ENCODE measurements at places on chromosomes 4 and X.

- DNase-seq, result no peak
These were observed 7.3 kb upstream of the AR start for GRCh38 chrX:67536564-67536963.

- no peak for DNase-seq
These were observed 14.6 kb downstream of the SLITRK4 start for GRCh38 chrX:143621276-143621675.

GRCh38 chr4:14897217-14897616, 105.1 kb upstream of the CPEB2 start:
- DNase-seq, result no peak

DNA sequence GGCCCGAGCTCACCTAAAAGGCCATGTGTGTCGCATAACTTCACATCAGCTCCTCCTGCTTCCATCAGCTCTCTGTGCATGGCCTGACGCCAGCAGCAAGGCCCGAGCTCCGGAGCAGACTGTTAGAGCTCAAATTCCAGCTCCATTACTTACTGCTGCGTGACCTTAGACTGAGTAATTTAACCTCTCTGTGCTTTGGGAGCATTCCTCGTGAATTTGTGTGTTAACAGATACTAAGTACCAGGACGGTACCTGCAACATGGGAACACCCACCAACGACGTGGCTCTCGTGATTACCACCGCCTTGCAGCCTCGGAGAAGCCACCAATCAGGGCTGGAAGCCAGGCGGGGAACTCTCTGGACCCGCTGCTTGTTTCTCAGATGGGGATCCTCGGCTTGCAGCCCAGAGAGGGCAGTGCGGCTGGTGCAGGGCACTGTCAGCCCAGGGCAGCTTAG, 12.9 kb downstream of the LETM1 start:
- DNase-seq, result no peak

DNA sequence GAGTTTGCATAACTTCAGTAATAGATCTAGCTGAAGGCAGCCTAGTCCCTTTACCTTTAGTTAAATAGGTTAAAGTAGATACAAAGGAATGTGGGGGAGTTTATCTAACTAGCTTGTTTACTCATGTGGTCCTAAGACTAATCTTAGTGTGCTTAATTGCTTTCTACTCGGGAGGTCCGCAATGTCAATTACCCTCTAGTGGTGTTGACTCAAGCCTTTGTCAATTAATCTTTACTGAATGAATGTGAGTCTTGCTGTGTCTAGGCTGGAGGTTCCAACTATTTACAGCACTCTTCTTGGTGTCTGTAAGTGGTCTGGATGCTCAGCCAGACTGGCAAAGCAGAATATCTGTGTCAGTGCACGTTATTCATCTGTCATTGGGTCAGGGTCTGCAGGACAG, 17.9 kb upstream of the YTHDC1 start:
- DNase-seq, result no peak

GRCh38 chr4:7646384-7647061, 211.8 kb upstream of the PSAPL1 start:
- no peak for DNase-seq

- no peak for DNase-seq
These were observed 28.4 kb upstream of the SLITRK4 start for GRCh38 chrX:143664302-143664701.

All from stimulated activated CD8-positive, alpha-beta memory T cell treated with anti-CD3 and anti-CD28 coated beads, Interleukin-7, amount 100 ng/mL, for 1 hour (primary cell).